ENCODE measurements at places on chromosomes 12 and 14.

DNA sequence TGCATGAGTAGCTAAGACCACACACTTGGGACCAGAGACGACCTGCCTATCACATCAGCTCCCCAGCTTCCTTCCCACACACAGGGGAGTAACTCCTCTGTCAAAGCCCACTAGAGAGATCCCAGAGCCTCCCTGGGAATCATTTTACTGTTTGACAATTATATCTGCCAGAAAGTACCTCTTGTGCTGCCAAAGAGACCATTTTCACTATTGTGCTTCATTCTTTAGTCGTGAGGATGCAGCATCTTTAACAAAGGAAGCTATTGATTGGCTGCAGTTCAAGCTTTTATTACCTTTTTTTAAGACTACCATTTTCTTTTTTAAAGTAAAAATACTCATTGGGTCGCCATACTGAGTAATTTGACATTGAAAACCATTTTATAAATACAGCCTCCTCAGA lies 194.5 kb upstream of the RGS6 start:
- no peak for DNase-seq

DNA sequence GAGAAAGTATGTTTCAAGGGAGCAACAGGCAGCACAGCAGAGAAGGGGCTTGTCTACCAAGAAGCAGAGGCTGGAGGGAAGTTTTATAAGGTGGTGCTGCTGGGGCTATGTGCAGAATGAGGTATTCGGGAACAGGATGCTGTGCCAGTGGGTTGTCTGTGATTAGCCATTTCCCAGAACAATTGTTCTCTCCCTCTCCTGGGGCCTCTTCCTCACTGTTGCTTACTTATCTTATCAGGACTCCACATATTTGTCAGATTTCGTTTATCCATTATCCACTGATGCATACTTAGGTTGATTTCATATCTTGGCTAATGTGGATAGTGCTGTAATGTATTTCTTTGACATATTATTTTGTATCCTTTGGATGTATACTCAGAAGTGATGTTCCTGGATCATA lies 195.1 kb upstream of the RTL1 start:
- no peak for DNase-seq

- DNase-seq, result no peak
Measured at GRCh38 chr12:105552056-105552455, 221.6 kb downstream of the C12orf75 start.

DNA sequence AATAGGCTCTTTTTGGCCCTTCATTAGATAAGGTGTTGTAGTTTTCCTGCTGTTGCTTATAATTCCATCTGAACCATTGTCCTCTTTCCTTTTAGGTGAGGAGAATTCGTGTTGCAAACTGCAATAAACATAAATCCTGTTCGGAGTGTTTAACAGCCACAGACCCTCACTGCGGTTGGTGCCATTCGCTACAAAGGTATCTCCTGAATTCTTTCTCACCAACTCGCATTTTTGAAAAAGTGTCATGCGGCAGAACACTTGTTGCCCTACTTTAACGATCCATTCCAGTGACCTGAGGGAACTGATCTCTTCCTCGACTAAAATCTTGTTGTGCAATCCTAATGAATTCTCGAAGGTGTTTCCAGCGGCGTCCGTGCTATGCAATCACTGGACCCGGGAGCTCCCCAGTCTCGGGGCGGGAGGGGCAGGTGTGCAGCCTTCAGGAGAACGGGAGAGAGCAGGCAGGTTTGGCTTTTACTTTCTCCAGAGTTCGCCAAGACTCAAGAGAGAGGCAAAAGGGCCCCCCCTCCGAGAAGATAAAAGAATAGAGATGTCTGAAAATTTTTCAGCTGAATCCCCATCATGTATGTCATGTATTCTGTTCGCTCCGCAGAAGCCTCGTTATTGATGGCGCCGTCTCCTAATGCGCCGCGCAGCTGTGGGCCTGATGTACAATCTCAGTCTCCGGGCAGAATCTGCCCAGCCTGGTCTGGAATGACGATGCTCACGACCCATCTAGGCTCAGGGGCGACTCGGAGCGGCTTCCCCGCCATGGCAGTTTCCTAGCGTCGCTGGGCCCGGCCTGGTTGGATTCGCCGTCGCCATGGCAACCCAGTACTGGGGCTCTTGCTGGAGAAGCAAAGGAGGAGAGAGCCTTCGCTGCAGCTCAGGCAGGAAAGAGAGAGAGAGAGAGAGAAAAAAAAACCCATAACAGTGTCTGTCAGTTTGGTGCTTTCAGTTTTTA lies 38.2 kb downstream of the PLXNC1 start:
- peak; percentile 82 for DNase-seq

GRCh38 chr14:47194055-47194454 lies 481.4 kb downstream of the MDGA2 start:
- DNase-seq, result no peak

DNA sequence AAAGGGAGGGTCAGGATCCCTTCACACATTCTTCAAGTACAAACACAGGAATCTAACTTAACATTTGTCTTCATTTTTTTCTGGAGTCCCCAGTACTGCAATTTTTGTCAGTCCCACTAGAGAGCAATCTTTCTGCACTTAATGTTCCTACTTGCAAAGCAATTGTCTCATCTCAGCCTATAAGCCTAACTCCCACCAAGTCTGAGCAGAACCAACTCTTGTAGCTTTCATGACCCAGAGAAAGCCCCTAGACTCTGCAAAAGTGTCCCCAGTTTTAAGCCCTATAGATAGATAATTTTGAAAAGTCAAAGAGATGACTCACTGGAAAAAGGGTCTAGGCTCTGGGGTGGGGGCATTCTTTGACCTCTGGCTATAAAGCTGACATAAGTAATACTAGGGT lies 1.8 kb upstream of the ZBTB39 start:
- DNase-seq, result no peak

GRCh38 chr14:68977180-68977717 lies 1.9 kb downstream of the ACTN1 start:
- no peak for DNase-seq

DNA sequence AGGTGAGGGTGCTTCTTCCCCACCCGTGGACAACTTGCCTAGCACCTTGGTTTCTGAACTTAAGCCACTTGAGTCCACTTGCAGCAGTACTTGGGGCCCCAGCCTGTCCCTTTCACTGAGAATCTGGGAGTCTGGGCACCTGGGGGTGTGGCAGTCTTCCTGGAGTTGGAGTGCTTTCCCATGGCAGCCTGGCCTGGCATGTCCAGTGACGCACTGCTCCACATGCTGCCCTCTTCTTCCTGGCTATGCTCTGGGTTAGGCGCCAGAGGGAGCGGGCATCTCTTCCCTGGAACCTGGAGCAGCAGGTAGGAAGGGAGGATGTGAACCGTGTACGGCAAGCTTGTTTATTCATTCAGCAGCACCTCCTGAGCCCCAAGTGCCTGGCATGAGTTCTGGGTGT lies 76.4 kb downstream of the PAPOLA start:
- no peak for DNase-seq

GRCh38 chr12:49974677-49975317 lies 2.0 kb downstream of the AQP6 start:
- DNase-seq, result no peak

GRCh38 chr14:94028450-94028826 lies 2.3 kb downstream of the OTUB2 start:
- no peak for DNase-seq

DNA sequence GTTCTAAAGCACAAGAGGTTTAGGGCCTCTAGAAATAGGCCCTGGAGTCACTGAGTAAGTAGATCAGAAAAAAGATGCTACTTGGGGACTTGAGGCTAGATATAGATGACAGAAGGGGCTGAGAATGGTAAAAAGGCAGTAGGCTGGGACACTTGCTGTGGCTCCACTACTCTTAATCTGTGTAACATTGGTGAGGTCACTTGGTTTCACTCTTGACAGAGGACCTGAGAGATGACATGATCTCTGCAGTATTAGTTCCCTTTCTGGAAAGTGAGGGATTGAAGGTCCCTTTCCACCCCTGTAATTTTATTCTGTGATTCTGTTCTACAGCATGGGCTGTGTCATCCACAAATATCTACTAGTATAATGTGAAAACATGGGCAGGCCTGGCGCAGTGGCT lies 39.7 kb downstream of the MAPKAPK5 start:
- no peak for DNase-seq

GRCh38 chr14:72545411-72546311 lies 348.2 kb downstream of the DPF3 start:
- DNase-seq, result no peak

DNA sequence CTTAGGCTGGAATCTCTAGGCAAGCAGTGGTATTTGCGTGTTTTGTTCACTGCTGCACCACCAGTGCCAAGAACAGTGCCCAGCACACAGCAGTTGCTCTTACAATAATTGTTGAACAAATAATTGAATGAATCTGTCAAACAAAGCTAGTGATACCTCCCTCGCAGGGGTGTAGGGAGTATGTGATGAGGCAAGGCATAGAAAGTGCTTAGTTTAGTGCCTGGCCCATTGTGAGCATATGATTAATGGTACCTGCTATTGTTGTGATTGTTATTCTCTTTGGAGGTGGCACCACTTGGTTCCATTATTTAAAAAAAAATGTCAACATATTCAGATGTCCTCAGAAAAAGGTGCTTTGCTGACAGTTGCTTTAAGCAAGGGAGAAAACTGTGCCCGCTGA lies 210.1 kb upstream of the TBX3 start:
- DNase-seq, result no peak

DNA sequence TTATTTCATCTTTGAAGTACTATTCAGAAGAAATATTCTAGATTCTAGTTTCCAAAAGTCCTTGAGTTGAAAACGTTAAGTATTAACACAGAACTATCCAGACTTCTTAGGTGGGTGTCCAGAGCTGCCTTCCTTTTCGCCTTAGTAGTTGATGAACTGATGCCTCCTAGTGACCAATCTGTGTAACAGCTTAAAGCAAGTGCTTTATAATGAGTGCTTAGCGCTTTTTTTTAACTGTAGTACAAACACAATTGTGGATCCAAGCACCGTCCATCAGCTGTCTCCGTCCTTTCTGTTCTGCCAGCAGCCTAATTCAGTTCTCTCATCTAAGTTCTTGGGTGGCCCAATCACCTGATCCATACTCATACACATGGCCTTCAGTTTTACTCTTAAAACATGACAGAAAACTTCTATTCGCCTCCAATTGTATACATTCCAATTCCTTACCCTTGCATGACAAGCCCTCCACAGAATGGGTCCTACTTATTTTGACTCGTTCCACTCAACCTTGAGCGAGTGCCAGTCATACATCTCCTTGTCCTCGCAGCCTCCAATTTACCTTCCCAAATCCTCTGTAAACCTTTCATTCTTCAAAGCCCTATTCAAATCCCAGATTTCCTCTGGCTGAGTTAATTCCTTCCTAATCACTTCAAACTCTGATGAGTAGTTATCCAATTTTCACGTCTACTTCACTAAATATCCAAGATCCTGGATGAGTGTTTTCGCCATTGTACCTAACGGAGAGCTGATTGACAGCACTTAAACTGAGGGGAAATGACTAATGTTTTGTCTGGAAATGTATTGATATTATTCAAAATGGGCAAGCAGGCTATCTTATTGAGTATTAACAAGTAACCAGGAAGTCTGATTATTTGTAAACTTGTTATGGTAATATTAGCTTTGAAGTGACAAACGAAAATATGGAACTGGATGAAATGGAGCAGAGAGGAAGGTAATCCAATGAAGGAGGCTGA lies 5.8 kb upstream of the PHLDA1 start:
- no peak for DNase-seq

DNA sequence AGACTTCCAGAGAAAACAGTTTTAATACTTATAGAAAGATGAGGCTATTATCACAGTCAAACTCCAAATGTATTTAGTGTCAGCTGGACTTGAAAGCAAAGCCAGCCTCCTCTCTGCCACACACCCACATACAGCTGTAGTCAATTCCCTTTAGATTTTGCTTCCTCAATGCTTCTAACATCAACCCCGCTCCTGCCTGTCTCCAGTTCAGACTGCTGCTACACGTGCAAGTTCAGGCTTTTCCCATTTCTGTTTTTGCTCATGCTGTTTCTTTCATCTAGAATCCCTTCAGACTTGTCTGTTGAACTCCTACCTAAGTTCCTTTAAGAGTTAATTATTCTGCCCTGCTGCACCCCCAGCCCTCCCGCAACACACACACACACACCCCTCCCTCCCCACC lies 380.0 kb downstream of the KCNH5 start:
- DNase-seq, result no peak

- no peak for DNase-seq
Measured at GRCh38 chr14:58783792-58784511, 146.2 kb downstream of the DACT1 start.

- no peak for DNase-seq
Measured at GRCh38 chr14:86756521-86757190, 1226.7 kb downstream of the FLRT2 start.

DNA sequence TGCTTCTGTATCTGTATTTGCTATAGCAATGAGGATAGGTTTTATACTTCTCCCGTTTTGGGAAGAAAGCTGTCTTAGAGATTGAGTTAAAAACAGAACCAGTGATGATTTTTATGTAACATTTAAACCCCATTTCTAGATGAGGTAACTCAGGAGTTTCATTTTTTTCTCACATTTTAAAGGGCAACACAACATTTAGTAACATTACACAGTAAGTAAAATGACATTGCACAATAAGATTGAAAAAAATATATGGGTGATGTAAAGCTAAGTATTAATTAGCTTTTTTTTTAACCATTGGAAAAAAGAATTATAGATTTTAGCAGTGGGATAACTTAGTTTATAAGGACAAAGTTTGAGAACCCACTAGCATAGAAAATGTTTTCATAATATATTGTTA lies 25.2 kb upstream of the SCFD1 start:
- no peak for DNase-seq

DNA sequence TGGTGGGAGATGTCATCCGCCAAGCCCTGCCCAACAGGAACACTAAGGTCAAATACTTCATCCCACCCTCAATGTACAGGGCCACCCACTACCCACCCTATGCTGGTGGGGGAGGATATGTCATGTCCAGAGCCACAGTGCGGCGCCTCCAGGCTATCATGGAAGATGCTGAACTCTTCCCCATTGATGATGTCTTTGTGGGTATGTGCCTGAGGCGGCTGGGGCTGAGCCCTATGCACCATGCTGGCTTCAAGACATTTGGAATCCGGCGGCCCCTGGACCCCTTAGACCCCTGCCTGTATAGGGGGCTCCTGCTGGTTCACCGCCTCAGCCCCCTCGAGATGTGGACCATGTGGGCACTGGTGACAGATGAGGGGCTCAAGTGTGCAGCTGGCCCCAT lies 3.5 kb downstream of the B3GNT4 start:
- peak; percentile 67 for DNase-seq

DNA sequence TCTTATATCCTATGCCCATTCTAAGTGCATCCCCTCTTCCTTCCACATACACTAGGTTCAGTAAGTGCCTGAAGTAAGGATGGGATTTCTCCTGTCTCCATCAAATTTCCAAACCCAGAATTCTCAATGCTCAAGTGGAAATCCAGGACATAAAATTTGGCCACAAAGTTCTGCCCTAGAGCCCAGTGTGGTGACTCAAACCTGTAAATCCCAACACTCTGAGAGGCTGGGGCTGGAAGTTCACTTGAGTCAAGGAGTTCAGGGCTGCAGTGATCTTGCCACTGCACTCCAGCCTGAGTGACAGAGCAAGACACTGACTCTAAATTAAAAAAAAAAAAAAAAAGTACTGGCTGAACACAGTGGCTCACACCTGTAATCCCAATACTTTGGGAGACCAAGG lies 4.5 kb upstream of the ARF3 start:
- DNase-seq, result no peak
